Prostate gland (tissue), 2 donors: ENCODE measurements at places on chromosomes 2 and 18. TPM values are rescaled to one million over a fixed set of nuclear protein-coding genes. Genes with fewer than 3 reads are reported as not detected.

DNA sequence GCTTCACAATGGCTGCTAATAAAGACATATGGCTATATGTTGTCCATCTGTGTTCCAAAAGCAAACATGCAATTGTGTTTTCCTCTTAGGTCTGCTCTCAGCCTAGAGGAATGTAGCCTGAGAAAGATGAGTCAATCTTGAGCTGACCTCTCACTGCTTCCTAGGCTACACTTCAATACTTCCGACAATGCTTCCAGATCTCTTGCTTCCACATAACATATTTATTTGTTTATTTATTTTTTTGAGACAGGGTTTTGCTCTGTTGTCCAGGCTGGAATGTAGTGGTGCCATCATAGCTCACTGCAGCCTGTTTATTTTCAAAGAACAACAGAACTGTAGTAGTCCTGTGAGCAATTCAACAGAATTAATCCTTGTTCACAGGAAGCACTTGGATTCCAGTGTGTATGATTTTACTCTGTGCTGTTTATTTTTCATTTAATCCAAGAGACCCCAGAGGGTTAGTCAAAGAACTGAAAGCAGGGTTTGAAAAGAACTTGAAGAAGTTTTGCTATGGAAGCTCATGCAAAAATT lies 437.9 kb downstream of the TXNL1 start:
- no peaks in the 10 kb centered on the region for H3K27me3 ChIP-seq
- H3K4me1 ChIP-seq = no peaks in the 10 kb centered on the region
- DNase-seq = no peak

DNA sequence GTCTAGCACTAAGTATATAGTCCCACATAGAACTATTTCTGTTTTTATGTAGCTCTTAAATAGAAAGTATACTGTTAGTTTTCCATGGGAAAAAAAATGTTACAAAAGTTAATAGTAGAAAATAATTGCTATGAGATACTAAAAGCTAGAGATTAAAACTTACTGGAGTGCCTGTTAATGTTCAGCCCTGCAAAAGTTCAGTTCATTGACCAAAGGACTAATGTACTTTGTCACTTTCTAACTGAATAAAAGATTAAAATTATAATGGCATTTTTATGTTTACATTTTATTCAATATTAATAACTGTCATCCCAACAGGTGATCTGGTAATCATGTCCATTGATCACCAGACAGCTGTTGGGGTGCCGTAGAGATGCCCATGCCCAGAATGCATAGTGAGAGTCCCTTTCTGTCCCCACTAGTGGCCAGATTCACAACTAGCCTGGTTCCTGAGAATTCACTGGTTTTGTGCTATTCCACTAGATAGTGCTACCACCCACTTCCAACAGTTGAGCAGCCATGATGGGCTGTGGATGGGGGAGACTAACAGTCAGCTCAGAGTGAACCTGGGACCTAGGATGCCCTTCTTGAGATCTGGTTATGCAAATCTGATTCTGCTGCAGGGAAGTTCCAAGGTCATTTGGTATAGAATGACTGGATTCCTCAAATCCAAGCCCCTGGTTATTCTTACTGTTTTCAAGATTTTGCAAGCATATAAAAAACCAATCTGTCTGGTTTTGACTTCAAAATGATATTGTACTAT lies 57.8 kb downstream of the AFTPH start:
- H3K36me3 ChIP-seq = no peaks in the 10 kb centered on the region
- no peaks in the 10 kb centered on the region for H3K4me1 ChIP-seq
- no peak overlapping the region for H3K27ac ChIP-seq
- no peak for DNase-seq
- H3K27me3 ChIP-seq = no peaks in the 10 kb centered on the region

DNA sequence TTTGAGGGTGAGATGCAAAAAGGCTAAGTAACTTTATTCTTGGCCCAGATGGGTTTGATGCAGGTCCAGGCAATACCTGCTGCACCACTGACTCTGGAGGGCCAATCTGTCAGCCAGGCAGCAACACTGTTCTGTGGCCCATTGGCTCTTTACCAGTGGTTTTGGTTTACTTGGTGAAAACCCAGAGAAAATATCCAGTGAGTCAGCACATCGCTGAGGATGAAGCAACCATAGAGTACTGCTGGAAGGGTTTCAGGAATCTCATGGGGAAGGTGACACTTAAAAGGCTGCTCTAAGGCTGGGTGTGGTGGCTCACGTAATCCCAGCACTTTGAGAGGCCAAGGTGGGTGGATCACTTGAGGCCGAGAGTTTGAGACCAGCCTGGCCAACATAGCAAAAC lies 192.5 kb upstream of the FAM98A start:
- H3K4me1 ChIP-seq = no peaks in the 10 kb centered on the region
- no peak overlapping the region for H3K4me3 ChIP-seq
- no peaks in the 10 kb centered on the region for H3K36me3 ChIP-seq

DNA sequence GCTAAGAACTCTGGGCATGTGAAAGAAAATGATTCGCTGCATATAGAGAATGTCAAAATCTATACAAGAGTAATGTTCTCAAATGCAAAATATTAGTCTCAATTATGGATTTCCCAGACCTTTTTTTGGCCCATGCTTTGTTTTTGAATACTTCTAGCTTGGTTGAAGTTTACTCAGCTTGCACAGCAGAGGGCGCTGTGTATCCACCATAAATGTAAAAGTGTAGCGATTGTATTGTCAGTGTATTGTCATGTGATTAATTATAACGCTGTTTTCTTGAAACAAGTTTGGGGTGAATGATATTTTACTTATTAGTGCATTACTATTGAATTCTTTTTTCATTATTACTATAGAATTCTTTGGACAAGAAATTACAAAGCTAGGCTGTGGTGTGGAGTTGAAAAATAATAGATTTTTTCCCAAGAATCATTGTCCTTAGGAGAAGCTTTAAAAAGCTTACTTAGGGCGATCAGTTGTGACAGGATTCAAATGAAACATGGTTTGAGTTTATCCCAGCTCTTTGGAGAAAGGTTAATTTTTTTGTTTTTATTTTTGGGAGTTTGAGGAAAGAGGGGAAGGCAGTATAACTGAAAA lies 98.3 kb downstream of the PIK3C3 start:
- no peak overlapping the region for H3K27ac ChIP-seq
- no peaks in the 10 kb centered on the region for H3K36me3 ChIP-seq
- H3K4me3 ChIP-seq = no peak overlapping the region
- no peaks in the 10 kb centered on the region for H3K4me1 ChIP-seq

DNA sequence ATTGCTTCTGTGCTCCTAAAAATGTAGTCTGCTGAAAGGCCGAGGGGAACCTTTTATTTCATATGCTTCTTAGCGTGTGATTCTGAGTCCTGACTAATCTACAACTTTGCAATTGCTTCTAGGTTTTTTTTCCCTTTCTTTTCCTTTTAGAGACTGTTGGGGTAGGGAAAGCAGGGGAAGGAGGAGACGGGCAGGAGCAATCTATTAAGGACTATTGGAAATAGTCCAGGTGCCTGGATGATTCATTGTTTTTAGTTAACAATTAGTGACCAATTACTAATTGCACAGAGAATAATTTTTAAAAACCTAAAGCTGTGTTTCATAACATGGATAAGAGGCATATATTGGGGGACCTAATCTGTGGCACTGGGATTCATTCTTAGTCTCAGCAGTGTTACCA lies 49.4 kb upstream of the STON1 start:
- no peaks in the 10 kb centered on the region for H3K27me3 ChIP-seq
- no peaks in the 10 kb centered on the region for H3K36me3 ChIP-seq
- DNase-seq = no peak

GRCh38 chr2:128499367-128500137 lies 180.9 kb upstream of the HS6ST1 start:
- H3K4me3 ChIP-seq = no peak overlapping the region
- no peak for DNase-seq
- no peaks in the 10 kb centered on the region for H3K4me1 ChIP-seq
- no peaks in the 10 kb centered on the region for H3K36me3 ChIP-seq
- no peak overlapping the region for H3K27ac ChIP-seq
- H3K27me3 ChIP-seq = no peaks in the 10 kb centered on the region

DNA sequence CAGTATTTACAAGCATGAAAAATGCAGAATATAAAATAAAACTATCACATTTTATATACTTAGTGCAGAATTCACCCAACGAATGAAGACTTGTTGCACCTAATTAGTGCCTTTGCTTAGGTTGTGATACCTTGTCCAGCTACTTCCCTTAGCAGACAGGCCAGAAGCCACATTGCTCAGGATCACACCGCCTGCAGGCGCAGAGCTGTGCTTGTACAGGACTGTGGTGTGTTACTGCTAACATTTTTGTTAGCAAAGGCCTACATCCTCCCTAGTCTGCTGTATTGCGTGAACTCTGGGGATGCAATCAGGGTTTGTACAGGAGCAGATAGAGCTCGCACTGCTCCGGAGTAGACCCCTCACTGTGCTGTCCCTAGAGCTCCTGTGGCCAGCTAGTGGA lies 336.9 kb downstream of the CBLN2 start:
- no peak for DNase-seq
- no peaks in the 10 kb centered on the region for H3K4me1 ChIP-seq
- no peaks in the 10 kb centered on the region for H3K36me3 ChIP-seq

DNA sequence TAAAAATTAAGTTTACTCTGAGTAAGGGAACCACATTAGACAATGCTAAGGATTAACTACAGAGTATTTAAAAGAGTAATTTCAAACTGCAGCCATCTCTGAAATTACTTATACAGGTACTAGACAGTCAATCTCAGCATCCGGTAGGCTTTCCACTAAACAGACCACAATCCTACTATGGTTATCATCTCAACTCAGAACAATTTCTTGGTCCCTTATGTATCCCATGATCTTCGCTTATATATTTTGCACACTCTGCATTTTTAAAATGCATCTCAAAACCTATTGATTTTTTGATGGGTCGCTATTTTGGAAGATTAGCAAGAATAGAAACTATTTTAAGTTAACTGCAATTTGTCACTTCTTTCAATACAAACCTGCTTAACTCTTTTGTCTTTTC lies 1.4 kb downstream of the PPP4R1 start:
- DNase-seq = no peak
- no peak overlapping the region for H3K4me3 ChIP-seq
- H3K36me3 ChIP-seq = no peaks in the 10 kb centered on the region
- no peak overlapping the region for H3K27ac ChIP-seq
- H3K4me1 ChIP-seq = no peaks in the 10 kb centered on the region

DNA sequence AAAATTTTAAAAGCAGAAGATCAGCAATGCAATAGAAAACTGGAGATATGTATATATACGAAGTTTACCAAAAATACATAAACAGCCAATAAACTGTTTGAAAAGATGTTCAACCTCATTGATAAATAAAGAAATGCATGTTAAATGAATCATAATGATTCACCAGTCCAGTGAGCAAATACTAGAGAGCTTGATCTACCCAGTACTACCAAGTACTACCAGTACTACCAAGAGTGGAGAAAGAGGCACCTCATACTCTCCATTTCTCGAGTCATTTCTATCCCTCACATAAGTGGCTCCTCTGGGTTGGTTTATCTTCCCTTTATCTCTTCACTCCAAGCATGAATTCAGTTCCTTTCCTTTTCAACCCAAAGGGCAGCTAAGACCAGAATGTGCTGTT lies 138.9 kb downstream of the MREG start:
- no peaks in the 10 kb centered on the region for H3K4me1 ChIP-seq
- H3K36me3 ChIP-seq = no peaks in the 10 kb centered on the region
- no peak overlapping the region for H3K4me3 ChIP-seq
- no peak overlapping the region for H3K27ac ChIP-seq
- no peaks in the 10 kb centered on the region for H3K27me3 ChIP-seq

GRCh38 chr2:31142110-31142509 lies 3.9 kb upstream of the GALNT14 start:
- no peak overlapping the region for H3K4me3 ChIP-seq
- H3K27ac ChIP-seq = no peak overlapping the region
- no peaks in the 10 kb centered on the region for H3K36me3 ChIP-seq
- no peaks in the 10 kb centered on the region for H3K27me3 ChIP-seq

DNA sequence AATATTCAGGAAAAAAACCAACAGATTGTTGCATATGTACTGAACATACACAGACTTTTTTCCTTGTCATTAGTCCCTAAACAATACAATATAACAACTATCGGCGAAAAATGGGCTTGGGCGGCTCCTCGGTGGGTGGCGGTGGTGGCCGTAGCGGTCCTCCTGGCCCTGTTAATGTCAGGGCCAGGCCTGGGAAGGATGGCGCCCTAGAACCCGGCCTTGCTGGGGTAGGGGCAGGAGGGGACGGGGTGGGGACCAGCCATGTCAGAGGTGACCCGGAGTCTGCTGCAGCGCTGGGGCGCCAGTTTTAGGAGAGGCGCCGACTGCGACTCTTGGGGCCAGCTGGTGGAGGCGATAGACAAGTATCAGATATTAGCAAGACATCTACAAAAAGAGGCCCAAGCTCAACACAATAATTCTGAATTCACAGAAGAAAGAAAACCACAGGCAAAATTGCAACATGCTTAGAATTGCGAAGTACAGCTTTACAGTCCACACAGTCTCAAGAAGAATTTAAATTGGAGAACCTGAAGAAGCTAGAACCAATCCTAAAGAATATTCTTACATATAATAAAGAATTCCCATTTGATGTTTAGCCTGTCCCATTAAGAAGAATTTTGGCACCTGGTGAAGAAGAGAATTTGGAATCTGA lies 36.5 kb downstream of the ROCK2 start:
- H3K4me1 ChIP-seq = no peaks in the 10 kb centered on the region
- H3K27me3 ChIP-seq = no peaks in the 10 kb centered on the region
- no peak overlapping the region for H3K4me3 ChIP-seq
- H3K36me3 ChIP-seq = no peaks in the 10 kb centered on the region
- DNase-seq = no peak

DNA sequence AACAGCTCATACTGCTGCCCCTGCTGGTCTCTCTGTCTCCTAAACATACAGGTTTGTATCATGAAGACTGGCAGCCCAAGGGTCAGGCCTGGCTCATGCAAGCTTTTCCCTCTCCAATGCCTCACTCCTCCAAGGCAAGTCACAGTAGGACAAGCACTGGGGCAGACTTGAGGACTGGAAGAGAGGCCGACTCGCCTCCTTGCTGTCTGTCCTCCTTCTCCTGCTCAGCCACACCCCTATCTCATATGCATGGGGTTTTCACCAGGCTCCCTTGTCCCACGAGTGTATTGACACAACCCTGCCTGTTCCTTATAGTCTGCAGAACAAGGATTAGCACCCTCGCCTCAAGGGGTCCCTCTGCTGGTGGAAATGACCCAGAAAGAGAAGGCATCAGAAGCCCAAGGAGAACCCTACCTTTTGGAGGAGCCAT lies 223.7 kb downstream of the SOX11 start:
- no peaks in the 10 kb centered on the region for H3K36me3 ChIP-seq
- H3K27ac ChIP-seq = no peak overlapping the region
- H3K4me1 ChIP-seq = no peaks in the 10 kb centered on the region
- no peak overlapping the region for H3K4me3 ChIP-seq
- no peaks in the 10 kb centered on the region for H3K27me3 ChIP-seq

- no peaks in the 10 kb centered on the region for H3K4me1 ChIP-seq
- H3K27me3 ChIP-seq = no peaks in the 10 kb centered on the region
- no peak for DNase-seq
- no peaks in the 10 kb centered on the region for H3K36me3 ChIP-seq
- H3K27ac ChIP-seq = no peak overlapping the region
- no peak overlapping the region for H3K4me3 ChIP-seq
These were observed 206.1 kb downstream of the TFCP2L1 start for GRCh38 chr2:121078899-121079298.

DNA sequence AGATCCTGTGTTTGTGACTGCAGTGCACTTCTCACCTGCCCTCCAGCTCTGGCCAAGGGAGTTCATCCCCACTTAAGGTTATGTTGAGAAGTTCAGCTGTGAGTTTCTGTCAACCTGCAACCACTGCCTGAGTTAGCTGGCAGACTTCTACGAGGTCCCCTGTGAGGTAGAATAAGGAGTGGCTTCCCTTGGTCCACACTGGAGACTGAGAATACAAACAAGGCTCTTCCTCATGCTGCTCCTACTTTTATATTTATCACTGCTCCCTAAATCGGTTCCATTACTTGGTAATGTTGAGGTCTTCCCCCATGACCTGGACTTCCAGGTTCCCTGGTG lies 353.2 kb upstream of the CWC22 start:
- H3K36me3 ChIP-seq = no peaks in the 10 kb centered on the region
- no peak for DNase-seq
- H3K27ac ChIP-seq = no peak overlapping the region
- H3K27me3 ChIP-seq = no peaks in the 10 kb centered on the region
- no peaks in the 10 kb centered on the region for H3K4me1 ChIP-seq

Gene LOXHD1
- total RNA-seq = not detected

Gene MERTK
- 43.6 TPM for total RNA-seq
